ENCODE measurements at places on chromosomes 16 and 17.
A peak's percentile ranks its signal among the peaks of the same experiment; 100 is the strongest.

DNA sequence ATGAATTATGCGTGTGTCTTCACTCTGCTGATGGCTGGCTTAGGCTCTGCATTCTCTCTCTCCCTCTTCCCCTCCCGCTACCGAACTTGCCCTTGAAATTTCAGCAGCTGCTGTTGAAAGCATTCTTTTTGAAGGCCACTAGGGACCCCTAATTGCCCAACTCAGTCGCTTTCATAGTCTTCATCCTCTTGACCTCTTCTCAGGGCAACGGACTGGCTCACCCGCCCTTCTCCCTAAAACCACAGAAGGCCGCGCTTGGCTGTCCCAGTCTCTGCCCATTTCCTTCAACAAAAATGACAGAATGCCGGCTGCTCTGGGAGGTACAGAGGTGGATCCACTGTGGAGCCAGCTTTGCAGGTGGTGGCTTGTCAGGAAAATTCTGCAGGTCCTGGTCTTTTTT, 21.0 kb upstream of the FMNL1 start:
- no peak for DNase-seq

DNA sequence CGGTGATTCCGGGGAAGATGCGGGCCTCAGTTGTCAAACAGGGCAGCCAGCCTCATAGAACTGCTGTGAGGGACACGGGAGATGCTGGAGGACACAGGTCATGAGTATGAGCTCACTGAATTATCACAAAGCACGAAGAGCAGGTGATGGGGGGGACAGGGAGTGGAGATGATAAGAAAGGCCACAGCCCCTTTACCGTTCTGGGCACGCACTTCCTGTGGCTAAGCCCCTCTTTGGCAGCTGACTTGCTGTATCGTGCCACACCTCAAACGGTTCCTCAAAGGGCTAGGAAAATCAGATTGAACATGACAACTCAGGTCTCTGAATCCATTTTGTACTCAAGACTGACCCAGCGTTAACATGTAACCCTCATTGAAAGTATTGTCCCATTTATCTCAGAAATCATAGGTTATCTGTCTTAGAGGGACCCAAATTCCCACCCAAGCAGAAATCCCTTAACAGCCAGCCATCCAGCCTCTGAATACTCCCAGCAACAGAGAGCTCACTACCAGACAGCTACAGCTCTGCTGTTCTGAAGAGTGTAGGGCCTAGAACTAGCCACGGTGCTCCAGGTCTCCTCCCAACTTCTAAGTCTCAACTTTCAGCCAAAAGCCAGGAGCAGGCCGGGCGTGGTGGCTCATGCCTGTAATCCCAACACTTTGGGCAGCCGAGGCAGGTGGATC, 5.0 kb upstream of the SRL start:
- DNase-seq, result no peak

GRCh38 chr17:48517478-48517877, 13.3 kb downstream of the HOXB1 start:
- no peak for DNase-seq

DNA sequence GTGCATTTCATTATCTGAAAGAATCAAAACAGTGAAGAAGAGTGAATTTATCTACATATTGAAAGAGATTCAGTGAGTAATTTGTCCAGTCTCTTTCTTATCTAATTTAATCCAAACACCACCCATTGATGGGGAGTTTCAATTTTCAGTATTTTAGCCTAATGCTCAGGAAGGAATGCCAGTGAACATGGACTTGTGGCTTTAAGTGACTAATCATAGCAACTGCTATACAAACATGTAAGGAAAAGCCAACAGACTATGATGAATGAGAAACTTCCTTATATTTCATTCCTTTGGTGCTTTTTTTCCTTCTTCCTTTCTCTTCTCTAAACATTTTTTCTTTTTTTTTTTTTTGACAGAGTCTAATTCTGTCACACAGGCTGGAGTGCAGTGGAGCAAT, 885.8 kb downstream of the KCNJ2 start:
- no peak for DNase-seq

- DNase-seq, result no peak
Observed at GRCh38 chr16:12678983-12679382, 124.7 kb downstream of the CPPED1 start.

DNA sequence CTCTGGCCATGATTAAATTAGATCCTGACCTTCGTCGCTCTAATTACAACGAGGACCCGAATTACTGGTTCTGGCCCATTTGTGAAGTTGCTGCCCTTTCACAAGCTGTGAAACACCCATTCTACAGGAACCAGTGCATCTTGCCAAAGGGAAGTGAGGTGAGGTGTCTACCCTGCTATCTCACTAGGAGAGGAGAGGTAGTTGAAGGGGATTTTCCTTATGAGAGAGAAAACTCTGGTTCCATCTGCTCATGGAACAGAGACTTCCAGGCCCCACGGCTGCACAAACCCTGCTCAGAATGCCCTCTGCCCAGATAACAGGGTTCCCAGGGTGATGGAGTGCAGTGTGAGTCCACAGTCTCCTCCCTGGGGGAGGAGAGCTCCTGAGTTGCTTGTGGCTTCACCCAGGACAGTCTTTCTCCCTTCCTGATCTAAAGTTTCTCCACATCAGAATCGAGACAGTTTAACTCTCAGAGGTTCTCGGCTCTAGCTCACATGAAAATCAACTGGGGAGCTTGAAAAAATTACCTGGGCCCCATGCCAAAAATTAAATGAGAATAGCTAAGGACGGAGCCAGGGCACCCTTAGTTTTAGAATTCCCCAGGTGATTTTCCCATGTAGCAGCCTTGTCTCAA, 7.8 kb upstream of the SSTR2 start:
- DNase-seq, result no peak

DNA sequence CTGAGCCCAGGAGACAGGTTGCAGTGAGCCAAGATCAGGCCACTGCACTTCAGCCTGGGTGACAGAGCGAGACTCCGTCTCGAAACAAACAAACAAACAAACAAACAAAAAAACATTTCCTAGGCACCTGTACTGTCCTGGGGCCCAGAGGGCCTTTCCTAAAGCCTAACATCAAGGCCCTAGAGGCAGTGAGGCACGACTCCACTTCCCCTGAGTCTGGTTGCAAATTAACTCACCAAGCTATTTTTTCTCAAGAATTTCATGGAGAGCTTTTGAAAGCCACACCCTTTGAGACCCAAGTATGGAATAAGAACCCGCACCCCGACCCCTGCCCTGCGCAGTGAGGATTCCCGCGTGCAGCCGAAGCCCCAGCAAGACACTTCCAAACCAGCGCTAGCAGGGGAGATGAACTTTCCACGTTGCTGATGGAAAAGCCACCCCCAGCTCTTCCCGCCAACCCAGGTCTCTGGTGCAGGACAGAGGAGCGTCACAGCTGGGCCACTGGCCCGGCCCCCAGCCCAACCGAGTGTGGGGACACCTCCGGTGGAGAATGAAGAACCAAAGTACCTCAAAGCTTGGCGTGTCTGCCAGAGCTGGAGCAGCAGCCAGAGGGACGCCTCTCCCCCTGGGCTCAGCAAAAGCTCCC, 1.2 kb downstream of the CHST5 start:
- no peak for DNase-seq

- DNase-seq, result no peak
Observed at GRCh38 chr17:4607773-4608187, 23.5 kb downstream of the SMTNL2 start.

DNA sequence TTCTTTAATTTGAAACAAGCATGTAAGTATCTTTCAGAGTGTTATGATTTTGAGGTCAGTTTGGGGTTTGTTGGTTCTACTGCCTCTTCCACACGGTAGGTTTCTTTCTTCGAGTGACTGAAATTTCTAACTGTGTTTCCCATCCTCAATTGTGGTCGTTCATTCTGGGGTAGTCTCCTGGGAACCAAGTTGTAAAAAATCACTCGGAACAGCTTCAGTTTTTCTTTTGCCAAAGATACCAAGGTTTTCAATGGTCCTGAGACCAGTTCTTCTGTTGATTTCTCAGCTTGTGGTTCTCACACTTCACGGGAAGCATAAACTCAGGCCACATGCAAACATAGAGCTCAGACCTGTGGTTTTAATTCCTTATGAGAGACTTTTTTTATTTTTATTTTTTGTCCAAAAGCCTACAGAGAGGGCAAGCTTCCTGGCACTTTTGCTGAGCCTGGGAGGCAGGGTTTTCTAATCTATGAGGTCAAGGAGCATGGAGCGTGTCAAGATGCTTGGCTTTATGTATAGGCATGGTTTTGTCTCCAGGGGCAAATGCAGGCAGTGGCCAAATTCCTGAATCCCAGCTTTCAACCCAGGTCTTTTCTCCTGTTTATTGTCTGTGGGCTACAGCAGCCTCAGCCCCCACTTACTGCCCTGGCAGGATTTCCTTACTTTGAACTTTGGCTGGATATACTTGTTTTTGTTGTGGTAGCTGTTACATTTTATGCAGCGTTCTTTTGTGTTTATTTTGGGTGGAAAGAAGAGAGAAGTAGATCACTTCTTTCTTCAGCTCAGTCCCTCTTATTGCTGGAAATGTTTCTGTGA, 32.9 kb downstream of the HS3ST3A1 start:
- DNase-seq, result no peak

DNA sequence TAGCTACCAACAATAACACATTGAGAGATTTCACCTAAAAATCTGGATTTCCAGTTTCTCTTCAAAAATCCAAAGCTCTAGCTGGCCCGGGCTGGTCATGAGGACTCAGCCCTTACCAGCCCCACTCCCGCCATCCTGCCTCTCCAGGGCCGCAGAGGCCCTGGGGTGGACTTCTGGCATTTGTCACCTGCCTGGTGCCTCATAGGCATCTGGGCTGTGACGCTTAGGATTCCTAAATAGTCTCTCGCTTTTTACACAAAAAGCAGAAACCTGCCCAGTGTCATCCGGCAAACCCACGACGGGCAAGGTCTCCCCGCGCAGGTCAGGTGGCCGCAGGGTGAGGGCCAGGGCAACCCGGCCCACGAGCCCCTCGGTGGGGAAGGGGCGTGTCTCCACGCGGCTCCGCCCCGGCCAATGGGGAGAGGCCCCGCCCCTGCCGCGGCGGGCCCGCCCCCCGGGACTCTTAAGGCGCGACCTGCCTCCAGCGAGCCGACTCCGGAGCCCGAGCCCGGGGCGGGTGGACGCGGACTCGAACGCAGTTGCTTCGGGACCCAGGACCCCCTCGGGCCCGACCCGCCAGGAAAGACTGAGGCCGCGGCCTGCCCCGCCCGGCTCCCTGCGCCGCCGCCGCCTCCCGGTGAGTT, at the start of gene VASN:
Gene VASN, plus strand, starts transcription at position 492 of the 644 bp plus-strand sequence. CDS start 9,030 bp downstream, outside the sequence.
- peak; percentile 66 for DNase-seq

GRCh38 chr16:71576971-71577370, at the start of gene TAT:
TAT (minus strand) TSS chr16:71577092; CDS start chr16:71576415, 677 bp downstream.
- DNase-seq, result no peak

- no peak for DNase-seq
Observed at GRCh38 chr17:70171159-70171558, 1.8 kb downstream of the KCNJ2 start.

GRCh38 chr17:511833-512251, 159.2 kb upstream of the RPH3AL start:
- no peak for DNase-seq

DNA sequence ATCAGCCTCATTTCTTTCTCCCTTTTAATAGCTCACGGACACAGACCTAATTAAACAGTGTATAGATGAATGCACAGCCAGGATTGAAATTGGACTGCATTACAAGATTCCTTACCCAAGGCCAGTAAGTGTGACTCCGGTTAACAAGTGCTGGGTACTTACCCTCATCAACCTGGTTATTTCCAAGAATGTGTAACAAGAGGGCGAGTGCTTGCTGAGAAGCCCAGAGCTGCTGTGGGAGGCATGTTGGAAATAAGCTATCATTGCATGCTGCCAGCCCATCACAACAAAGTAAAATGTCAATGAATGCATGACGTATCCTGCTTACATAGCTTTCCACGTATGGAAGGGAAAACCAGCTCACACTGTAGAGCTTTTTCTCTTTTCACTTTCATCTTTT, 19.5 kb downstream of the LYRM1 start:
- no peak for DNase-seq

GRCh38 chr17:18848501-18848900, 9.4 kb upstream of the PRPSAP2 start:
- DNase-seq, result no peak

- peak; percentile 72 for DNase-seq
Observed at GRCh38 chr17:17496189-17497064, at the start of gene RASD1. RASD1 (minus strand) TSS chr17:17496395; CDS start chr17:17496181, 214 bp downstream.

- no peak for DNase-seq
Observed at GRCh38 chr17:4554441-4554996, 665 bp downstream of the MYBBP1A start.

DNA sequence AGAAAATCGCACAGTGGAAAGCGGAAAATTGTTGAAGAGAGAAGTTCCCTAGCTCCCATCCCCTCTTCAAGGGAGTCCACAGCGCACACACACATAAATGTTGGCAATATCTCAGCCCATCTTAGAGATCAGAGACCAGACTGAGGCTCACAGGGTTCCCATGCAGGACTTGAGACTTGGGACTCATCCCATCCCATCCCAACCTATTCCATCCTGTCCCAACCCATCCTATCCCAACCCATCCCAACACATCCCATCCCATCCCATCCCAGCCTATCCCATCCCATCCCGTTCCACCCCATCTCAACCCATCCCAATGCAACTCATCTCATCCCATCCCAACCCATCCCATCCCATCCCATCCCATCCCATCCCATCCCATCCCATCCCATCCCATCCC, 29.6 kb downstream of the GSG1L start:
- DNase-seq, result no peak

GRCh38 chr17:60169921-60170817, 20.4 kb downstream of the CA4 start:
- DNase-seq, result no peak

- DNase-seq, result no peak
Observed at GRCh38 chr17:55870044-55870443, 119.2 kb downstream of the PCTP start.

DNA sequence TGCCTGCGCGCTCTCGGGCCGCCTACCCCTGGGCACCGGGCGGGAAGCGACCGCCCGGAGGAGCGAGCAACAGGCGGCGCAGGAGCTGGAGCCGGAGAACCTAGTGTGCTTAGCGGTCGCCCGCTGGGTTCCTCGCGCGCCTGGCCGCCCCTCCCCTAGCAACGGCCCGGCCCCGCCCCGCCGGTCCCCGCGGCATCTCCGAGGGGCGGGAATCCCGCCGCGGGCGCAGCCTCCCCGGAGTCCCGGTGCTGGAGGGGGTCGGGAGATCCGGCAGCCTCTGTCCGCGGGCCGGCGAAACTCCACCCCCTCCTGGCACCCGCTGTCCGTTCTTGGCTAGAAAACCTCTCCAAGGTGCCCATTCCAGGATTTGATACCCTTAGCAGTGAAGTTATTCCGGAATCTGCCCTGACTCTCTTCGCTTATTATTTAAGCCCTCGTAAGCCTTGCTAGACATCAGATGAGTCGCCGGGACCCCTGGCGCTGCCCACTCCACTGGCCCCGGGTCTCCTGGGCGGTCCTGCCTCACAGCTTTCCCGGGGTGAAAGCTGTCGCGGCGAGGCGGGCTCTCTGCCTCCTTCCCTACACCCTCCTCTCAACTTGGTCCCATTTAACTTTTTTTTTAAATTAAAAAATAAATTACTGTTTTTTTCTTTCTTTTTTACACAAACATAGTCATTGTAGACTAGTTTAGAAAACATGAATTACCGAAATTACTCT, at the start of gene RPRML:
Gene RPRML, minus strand, starts transcription at position 107 of the 717 bp plus-strand sequence. CDS start 246 bp downstream, outside the sequence.
- DNase-seq, result no peak

- no peak for DNase-seq
Observed at GRCh38 chr16:64627781-64628180, 494.1 kb downstream of the CDH11 start.

- peak; percentile 5 for DNase-seq
Observed at GRCh38 chr17:16352667-16353316, 477 bp downstream of the CENPV start.
